Posterior vena cava (tissue), 2 donors: ENCODE measurements at places on chromosomes 5 and 9. TPM values are rescaled to one million over a fixed set of nuclear protein-coding genes. Genes with fewer than 3 reads are reported as not detected.

QRFP gene
- total RNA-seq = not detected

PAM gene
- 357 TPM for total RNA-seq

GRIN1 gene
- total RNA-seq = not detected

HTR4 gene
- total RNA-seq = 0.32 TPM

TICAM2 gene
- 7.9 TPM for total RNA-seq

DNA sequence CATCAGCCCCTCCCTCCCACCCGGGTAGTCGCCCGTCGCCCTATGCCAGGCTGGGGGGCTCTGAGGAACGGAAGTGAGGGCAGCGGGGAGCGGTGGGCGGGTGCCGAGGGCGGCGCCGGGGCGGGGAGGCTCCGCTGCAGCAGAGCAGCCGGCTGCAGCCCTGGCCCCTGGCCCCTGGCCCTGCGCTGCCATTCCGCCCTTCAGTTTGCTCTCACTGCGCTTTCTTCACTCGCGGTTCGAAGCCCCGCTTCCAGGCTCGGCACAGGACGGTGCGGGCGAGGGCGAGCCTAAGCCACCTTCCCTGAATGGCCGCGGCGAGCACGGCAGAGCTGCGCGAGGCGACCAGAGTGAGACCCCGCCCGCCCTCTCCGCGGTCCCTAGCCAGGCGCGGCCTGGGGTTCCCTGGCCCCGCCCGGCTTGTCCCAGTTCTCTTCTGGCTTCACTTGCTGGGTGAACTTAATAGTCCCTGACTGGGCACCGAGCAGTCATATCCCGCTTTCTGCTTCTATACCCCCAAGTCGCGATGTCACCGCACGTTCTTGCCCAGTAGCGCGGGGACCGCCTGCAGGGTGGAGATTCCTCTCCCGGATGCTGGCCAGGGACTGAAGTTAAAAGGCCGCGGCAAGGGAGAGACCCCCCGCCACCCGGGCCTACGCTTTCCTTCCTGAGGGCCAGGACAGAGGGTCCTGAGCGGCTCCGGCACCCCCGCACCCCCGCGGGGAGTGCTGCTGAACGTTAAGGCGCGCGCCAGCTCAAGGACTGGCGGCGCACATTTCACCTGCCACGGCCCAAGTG lies 623 bp upstream of the TRIM36 start:
- DNase-seq = peak; percentile 79

- DNase-seq = peak; percentile 68
Measured at GRCh38 chr9:128151309-128152132, 2.3 kb downstream of the LCN2 start.

- no peak for DNase-seq
Measured at GRCh38 chr9:116608064-116608463, 79.0 kb upstream of the TRIM32 start.

DNA sequence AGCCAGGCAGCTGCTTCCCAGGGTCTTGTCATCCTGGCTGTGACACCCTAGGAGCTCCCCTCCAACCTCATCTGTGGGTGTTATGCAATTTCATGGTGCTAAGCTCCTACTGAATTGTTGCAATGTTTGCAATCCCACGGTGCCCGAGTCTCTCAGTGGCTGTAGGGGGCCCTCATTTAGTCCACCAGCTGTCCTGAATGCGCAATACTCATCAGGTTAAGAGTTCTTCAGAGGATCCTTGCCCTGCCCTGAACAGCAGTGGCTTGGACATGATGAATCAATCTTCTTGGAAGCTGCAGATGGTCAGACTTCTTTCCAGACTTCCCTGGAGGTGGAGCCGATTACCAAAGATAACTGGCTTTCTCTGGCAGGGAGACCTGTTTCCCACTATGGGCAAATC lies 584.1 kb downstream of the CCDC171 start:
- no peak for DNase-seq

DNA sequence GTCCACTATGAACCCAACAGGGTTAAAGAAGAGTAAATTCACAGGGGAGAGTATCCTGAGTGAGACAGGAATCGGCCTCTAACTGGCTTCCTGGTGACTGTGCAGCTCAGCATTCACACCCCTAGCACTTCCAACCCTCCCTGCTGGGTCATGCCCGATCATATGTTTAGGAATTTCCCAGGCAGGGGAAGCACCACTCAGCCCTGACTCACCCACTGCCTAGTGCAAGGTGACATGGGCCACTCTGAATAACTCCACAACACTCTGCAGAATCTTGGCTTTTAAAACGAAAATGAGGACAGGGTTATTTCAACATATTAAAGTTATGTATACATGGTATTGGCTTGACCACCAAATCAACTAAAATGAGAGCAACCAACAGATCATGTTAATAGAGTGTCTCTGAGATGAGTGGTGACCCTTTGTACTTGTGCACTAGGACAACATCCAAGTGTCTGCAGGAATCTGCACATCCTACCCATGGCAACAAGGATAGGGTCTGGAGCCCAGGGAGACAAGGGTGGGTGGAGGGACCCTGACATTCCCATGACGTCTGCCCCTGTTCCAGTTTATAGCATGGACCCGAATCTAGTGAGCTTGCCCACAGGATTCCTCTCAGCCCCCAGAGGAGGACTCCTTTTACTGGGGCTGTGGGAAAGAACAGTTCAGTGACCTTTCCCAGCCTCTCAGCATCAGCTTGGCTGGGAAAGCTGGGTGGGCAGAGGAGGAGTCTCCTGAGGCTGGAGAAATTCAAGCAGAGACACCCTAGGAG lies 485.8 kb downstream of the SEMA5A start:
- DNase-seq = no peak

DNA sequence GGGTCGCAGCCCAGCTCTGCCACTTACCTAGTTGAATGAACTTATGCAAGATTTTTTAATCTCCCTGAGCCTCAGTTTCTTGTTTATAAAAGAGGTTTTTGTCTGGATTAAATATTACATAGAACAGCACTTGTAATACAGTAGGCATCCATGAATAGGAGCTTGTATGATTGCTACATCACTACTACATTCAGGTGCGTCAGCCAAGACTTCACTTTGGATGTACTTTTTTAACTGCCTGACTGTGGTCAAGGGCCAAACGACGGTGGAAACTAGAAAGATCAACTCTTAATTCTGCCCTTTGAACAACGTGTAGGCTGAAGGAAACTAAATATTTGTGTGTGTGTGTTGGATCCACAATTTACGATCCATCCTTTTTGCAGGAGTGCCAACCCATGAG lies 172.8 kb downstream of the RFK start:
- no peak for DNase-seq

DNA sequence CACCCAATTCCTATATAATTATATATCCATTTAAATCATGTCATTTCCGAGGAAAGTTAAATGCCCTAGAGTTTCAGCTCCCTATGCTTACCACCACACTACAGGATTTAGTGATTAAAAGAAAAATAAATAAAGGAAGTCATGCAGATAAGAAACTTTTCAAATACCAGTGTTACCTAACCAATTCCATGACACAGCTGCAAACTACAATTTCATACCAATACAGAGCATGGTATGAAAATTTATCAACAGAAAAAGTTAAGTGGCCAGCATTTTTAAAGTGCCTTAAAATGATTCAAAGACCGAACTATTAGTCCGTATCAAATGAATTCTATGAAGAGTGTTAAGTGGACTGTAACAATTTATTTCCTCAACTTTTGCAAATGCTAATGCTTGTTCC lies 35.9 kb downstream of the CEP120 start:
- DNase-seq = no peak

GRCh38 chr5:142222225-142222865 lies 102.5 kb downstream of the SPRY4 start:
- no peak for DNase-seq

DNA sequence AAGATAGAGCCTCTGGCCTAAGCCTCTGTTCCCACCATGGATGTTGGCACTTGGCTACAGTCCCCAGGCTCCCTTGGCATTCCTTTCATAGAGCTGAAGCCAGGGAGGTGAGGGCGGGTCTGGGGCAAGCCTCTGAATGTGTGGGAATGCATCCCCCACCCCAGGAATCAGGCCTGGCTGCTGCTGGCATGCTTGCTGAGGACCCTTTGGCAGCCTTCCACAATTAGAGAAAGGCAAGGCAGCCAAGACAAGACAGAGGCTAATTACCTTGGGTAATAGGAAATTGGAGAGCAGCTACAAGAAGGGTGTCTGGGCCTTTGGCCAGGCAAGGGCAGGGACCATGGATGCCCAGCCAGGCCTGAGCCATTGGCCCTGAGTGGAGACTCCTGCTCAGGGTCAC lies 204.4 kb upstream of the TRIM32 start:
- DNase-seq = no peak

DNA sequence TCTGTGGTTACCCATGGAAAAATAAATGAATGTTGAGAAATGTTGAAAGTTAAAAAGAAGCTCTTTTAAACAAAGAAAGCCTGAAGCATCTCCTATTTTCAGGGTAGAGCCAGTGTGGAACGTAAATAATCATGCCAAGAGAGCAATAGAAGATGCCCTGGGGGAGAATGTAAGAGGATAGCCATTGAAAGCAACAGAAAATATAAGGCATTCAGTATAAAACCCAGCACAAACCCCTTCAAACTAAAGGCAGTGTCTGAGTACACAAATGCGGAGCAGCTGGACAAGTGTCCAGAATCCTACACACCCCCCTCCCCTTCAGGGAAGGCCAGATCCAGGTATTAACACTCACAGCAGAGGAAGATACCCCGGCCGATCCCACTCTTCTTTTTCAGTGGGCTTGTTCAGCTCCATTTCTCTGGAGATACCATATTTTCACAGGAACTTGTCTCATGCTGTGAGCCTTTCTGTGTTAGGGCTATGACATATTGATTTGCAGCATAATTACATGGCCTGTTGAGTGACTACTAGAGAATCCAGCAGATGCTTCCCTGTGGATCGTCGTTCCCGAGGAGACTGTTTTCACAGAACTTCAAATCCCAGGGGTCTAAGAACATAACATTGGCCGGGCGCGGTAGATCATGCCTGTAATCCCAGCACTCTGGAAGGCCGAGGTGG lies 101.2 kb downstream of the PLK2 start:
- no peak for DNase-seq

- DNase-seq = peak; percentile 75
Measured at GRCh38 chr9:137452006-137452760, 7.0 kb downstream of the NSMF start.

- no peak for DNase-seq
Measured at GRCh38 chr9:95822583-95823431, 52.7 kb upstream of the ERCC6L2 start.
